ENCODE measurements at places on chromosomes 16 and 17. TPM values are rescaled to one million over a fixed set of nuclear protein-coding genes. Genes with fewer than 3 reads are reported as not detected.

Gene ECI1
- total RNA-seq: 85.7 TPM

Gene HEXD
- total RNA-seq: 30.7 TPM

Gene RPH3AL
- total RNA-seq: 14.1 TPM

Gene OTOP3
- not detected for total RNA-seq

- DNase-seq: no peak
- H3K27me3 ChIP-seq: peaks cover 100% of the 10 kb centered on the region
- H3K36me3 ChIP-seq: no peaks in the 10 kb centered on the region
- no peak overlapping the region for H3K27ac ChIP-seq
- H3K4me1 ChIP-seq: peaks cover 16% of the 10 kb centered on the region
Measured at GRCh38 chr17:74194682-74195081, 8.8 kb upstream of the RPL38 start.

- peaks cover 13% of the 10 kb centered on the region for H3K36me3 ChIP-seq
- no peak overlapping the region for H3K27ac ChIP-seq
- no peaks in the 10 kb centered on the region for H3K27me3 ChIP-seq
- peaks cover 8% of the 10 kb centered on the region for H3K4me1 ChIP-seq
- H3K4me3 ChIP-seq: no peak overlapping the region
- no peak for DNase-seq
Measured at GRCh38 chr17:50487213-50488096, 8.8 kb downstream of the RSAD1 start.

DNA sequence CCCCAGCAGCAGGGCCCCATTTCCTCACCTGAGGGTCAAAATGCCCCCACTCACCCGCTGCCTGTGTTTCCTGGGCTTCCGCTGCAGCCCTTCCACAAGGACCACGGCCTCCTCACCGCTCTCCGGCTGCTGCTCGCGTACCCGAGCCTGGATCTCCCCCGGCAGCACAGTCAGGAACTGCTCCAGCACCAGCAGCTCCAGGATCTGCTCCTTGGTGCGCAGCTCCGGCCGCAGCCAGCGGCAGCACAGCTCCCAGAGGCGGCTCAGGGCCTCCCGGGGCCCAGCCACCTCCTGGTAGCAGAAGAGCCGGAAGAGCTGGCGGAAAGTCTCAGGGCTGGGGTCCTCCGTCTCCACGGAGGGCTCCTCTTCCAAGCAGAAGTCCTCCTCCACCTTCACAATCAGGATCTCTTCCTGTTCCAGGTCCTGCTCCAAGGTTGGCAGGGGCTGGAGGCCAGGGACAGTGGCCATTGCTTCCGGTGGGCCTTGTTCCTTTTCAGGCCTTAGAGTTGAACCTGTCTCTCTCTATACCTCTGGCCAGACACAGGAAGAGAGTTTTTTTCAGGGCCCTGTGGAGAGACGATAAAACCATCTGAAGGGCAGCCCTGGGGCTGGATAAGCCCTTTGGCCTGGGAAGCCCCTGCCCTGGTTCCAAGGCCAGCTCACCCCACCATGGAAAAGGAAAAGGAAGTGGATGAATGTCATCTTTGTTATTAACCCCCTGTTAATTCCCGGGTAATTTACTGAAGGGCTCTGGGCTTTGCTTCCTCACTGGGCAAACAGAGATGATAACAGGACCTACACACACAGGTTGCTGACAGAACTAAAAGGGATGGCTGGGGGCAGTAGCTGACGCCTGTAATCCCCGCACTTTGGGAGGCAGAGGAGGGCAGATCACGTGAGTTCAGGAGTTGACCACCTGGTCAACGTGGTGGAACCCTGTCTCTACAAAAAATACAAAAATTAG is 1.2 kb downstream of the ZNF500 start:
- DNase-seq: no peak
- peaks cover 68% of the 10 kb centered on the region for H3K36me3 ChIP-seq

DNA sequence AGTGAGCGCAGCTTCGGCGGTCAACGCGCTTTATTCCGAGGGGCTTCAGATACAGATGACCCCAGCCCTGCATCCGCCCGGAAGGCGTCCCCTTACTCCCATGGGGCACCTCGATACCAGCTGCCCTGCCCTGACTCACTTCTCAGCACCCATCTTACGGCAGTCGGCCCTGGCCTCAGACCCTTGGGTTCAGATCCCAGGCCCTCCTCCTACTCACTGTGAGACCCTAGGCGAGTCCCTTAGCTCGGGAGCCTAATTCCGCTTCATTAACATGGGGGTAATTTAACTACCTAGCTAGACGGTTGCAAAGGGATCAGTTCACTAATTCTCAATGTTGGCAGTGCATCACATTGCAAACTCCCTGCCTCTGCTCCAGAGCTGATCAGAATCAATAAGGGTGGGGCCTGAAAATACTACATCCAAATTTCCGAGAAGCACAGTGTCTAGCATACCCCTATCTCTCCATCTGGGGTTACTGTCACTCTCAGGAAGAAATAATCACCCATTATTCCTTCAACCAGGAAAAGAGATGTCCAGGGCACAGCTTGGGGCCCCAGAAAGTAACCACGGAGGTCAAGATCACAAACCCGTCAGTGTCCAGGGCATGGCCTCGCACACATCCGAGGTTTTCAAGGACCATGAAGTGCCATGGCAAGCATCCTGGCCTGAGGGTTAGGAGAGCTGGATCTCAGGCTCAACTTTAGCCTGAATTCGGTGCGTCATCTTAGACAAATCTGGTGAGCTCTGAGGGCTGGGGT is 415 bp upstream of the FLOT2 start:
- no peaks in the 10 kb centered on the region for H3K27me3 ChIP-seq
- peak overlapping the region; percentile 34 for H3K27ac ChIP-seq
- no peak for DNase-seq
- peak overlapping the region; percentile 93 for H3K4me3 ChIP-seq
- H3K36me3 ChIP-seq: peaks cover 46% of the 10 kb centered on the region

- no peak overlapping the region for H3K4me3 ChIP-seq
- peak; percentile 61 for DNase-seq
- H3K36me3 ChIP-seq: peaks cover 4% of the 10 kb centered on the region
- no peaks in the 10 kb centered on the region for H3K4me1 ChIP-seq
- H3K27ac ChIP-seq: no peak overlapping the region
Measured at GRCh38 chr17:38628441-38628840, 22.7 kb upstream of the SRCIN1 start.

DNA sequence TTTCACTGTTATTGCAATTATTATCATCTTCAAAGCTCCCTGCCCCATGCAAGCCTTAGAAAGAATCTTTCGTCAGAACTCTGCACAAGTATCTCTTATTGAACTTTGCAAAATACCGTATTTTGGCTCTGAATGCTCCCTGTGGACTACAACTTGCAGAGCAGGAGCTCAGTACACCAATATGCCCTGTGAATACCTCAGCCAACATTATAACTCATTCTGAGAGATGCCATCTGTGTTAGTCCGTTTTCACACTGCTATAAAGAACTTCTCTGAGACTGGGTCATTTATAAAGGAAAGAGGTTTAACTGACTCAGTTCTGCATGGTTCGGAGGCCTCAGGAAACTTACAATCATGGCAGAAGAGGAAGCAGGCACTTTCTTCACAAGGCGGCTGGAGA is 87.2 kb upstream of the XYLT1 start:
- H3K36me3 ChIP-seq: no peaks in the 10 kb centered on the region
- DNase-seq: no peak
- no peaks in the 10 kb centered on the region for H3K4me1 ChIP-seq
- no peaks in the 10 kb centered on the region for H3K27me3 ChIP-seq
- H3K4me3 ChIP-seq: no peak overlapping the region

Data from Calu3 (cell line).